ENCODE measurements at places on chromosomes 5 and 9.

GRCh38 chr5:67182301-67182790 is 14.3 kb downstream of the CD180 start:
- DNase-seq: no peak

GRCh38 chr5:16082053-16082452 is 97.5 kb downstream of the MARCHF11 start:
- no peak for DNase-seq

DNA sequence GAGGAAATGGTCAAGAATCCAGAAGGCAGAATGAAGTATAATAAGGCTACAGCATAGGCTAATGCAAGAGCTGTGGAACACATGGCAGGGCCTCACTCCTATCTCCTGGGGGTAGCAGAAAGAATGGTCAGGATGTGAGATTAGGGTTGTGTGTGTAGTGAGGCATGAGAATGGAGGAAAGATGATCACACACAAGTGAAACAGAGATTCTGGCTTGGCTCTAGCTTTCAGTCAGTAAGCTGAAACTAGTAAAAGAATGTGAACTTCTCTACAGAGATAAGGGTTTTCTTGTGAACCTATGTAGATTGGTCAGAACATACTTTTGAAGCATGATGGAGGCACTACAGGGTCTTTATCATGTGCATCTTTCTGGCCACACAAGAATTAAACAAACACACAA is 298.8 kb downstream of the ASTN2 start:
- no peak for DNase-seq

DNA sequence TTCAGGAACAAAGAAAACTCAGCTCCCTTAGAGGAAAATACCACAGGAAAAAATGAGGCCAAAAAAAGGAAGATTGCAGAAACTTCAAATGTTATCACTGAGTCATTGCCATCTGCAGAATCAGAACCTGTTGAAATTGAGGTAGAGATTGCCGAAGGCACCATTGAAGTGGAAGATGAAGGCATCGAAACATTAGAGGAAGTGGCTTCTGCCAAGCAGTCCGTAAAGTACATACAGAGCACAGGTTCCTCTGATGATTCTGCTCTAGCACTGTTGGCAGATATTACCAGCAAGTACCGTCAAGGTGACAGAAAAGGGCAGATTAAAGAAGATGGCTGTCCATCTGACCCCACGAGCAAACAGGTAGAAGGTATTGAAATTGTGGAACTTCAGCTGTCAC is 30.8 kb upstream of the NIM1K start:
- no peak for DNase-seq

- no peak for DNase-seq
Observed at GRCh38 chr9:35905912-35906679, at the start of gene HRCT1. TSS of gene HRCT1 (plus strand) at chr9:35906202. CDS start at chr9:35906288, 86 bp downstream.

- no peak for DNase-seq
Observed at GRCh38 chr5:50813691-50814090, 147.3 kb downstream of the PARP8 start.

DNA sequence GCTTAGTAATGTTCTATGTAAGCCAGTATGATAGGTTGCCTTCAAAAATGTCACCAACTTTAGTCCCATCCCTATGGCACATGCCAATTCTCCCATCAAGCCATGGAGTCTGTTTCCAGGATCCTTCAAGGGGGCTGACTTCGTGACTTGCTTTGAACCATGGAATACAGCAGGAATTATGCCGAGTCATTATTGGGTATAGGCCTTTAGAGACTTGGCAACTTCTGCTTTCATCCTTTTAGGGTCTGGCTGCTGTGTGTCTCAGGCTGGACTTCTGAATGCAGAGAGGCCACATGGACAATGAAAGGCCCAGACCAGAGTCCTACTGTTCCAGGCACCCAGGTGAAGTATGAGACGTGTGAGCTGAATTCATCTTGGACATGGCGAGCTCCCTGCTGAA is 109.8 kb downstream of the DENND1A start:
- DNase-seq: no peak

DNA sequence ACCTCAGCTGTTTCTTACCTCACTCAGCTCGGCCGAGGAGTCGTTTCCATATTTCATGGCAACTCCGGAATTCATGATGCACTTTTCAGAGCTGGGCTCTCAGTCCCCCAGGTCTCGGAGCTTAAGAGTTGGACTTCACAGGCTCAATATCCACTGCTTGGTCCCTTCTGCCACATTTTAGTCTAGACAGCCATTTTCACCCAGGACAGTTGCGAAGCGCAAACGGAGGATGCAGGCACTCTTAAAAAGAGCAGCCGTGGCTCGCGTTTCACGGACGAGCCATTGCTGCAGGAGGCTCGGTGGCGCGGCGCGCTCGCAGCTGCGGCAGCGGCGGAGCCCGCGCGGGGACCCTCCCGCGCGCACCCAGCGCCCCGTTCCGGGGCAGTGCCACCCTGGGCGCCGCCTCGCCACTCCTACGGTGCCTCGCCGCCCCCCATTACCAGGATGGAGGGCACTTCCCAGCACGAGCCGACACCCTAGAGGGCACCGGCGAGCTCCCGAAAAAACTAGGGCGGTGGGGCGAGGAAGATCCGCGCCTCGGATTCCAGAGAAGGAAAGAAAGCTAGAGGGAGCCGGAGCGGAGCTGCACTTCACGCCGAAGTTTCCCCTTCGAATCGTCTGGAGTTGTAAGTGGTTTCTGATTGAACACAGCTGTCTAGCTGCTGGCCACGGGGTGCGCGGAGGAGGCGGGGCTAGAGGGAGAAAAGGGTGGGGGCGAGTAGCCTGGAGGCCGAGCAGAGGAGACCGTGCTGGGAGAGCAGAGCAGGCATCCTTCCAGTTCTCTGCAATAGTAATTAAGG is 140.3 kb downstream of the TSSK1B start:
- peak; percentile 73 for DNase-seq

DNA sequence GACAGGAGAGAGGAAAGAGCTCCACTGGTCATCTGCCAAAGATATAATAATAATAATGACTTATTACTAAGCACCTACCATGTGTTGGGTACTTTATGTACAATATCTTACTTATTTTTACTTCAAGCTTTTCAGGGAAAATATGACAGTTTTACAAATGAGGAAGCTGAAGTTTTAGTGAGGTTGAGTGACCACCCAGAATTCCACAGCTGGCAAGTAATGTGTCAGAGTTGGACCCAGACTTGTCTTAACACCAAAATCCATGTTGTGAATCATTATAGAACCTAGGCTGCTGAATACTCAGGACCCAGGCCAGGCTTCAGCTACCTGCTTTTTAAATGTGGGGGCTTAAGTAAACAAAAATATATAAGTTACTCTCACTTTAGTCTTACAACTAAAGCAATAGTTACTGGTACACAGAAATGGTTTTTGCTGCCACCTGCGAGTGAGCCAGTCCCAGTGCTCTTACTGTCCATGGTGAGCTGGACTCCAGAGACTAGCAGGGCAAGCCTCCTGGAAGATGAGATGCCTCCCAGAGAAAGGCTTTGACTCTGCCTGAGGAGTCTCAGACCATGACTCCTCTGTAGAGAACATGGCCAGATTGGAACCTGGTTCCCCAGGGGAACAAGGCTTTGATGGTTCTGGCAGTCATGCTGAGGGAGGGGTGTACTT is 29.9 kb downstream of the RUSC2 start:
- DNase-seq: no peak

DNA sequence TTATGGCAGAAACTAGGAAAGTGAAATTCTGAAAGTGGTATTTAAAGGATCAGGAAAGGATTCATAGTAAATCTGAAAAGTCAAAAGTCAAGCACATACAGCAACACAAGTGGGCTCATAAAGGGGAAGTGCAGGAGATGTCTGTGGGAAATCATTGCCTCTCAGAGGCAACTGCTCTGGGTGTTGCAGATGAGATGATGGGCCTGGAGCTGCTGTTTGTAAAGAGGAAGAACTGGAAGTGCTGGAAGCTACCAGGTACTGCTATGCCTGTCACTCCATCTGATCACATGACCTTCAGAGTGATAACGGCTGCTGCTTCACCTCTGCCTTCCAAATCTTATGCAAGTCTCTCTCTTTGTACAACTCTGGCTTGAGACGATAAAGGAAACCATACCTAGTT is 55.9 kb downstream of the ADRB2 start:
- DNase-seq: no peak

- DNase-seq: no peak
Observed at GRCh38 chr5:171599411-171599810, 180.0 kb downstream of the FGF18 start.

DNA sequence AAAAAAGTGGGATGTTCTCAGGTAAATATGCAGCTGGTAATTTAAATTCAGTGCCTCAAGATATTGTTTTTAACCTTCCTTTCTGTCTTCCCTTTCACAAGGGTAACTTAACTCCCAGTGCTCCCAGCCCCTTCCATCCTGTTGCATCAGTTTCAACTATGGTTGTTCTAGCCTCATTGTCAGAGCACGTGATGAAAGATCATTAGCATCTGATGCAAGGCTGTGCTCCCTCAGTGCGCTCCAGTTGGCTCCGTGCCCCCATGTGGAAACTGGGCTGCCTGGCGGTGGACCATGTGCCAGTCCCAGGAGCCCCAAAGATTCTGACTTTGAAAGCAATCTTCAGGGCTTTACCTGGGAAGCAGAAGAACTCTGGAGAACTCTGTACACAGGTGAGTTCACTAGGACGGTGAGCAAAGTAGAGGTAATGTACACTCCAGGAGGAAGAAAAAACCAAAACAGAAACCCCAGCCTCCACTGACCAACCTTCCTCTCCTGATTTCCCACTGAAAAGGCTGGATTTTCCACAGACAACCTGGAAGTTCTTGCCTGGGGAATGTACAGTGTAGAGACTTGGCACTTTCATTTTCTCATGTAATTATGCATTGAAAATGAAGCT is 96.9 kb downstream of the SLC1A3 start:
- DNase-seq: no peak

GRCh38 chr5:146744068-146744745 is 134.3 kb downstream of the PPP2R2B start:
- DNase-seq: no peak

DNA sequence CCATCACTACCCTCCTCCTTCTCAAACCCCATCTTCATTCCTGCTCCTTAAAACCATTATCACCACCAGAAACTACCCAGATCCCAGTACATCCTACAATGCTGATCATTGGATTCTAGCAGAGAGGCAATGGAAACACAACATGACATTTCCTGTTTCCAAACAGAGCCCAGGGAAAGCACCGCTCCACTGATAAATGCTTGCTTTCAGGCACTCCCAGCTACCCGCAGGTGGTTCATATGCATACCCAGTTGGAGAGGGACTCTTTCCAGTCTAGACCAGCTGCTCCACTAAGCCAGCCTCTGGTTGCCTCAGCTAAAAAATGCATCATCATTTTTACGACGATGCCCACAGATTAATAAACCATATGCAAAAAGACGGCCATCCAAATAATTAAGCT is 39.2 kb upstream of the ACO1 start:
- no peak for DNase-seq

- no peak for DNase-seq
Observed at GRCh38 chr5:116506488-116506887, 68.1 kb downstream of the SEMA6A start.

- DNase-seq: no peak
Observed at GRCh38 chr9:135336722-135337527, 142.7 kb upstream of the PPP1R26 start.

DNA sequence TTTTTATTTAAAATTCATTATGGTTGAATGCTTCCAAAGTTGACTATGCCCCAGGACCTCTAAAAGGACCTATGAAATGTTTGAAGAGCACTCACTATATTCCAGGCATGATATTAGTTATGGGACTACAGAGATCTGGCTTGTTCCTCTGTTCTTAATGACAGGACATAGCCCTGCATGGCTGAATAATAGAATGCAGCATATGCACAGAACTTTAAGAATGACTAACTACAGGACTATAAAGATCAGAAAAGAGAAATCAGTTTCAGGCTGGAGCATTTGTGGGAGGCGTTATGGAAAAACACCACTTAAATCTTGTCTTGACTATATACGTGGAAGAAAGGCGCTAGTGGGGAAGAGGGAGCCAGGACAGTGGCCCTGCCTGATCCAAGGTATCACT is 239.2 kb downstream of the DOCK8 start:
- no peak for DNase-seq

GRCh38 chr5:65441800-65442199 is 39.9 kb downstream of the ADAMTS6 start:
- no peak for DNase-seq

GRCh38 chr5:59460368-59461153 is 433.0 kb downstream of the PDE4D start:
- DNase-seq: no peak

DNA sequence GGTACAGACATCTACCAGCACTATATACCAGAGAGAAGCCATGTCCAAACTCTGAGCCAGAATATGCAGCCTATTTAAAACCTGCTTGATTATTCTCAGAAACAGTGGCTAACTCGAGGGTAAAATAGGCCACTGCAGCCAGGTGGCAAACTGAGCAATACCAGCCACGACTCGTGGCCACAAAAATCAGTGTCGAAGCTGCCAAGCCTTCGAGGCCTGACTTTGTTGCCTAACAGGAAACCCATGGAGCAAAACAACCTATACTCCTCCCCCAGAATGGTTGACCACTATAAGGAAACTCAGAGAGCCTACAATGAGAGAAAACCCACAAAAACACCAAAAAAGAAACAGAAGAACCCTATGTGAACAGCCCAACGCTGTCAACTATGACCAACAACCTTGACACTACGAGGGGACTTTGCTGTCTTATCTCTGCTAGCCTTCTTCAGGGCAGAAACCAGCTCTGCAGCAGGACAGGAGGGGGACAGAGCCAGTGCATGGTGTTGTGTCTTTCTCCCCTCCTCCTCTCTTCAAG is 133.8 kb downstream of the TMEM174 start:
- no peak for DNase-seq

GRCh38 chr5:173627860-173628392 is 11.5 kb upstream of the BOD1 start:
- no peak for DNase-seq

DNA sequence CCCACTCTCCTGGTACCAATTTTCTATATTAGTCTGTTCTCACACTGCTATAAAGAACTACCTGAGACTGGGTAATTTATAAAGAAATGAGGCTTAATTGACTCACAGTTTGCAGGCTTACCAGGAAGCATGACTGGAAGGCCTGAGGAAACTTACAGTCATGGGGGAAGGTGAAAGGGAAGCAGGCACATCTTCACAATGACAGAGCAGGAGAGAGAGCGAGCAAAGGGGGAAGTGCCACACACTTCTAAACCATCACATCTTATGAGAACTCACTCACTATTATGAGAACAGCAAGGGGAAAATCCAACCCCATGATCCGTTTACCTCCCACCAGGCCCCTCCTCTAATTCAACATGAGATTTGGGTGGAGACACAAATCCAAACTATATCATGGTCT is 72.2 kb downstream of the ATG10 start:
- DNase-seq: no peak

Measured in stimulated activated CD4-positive, alpha-beta T cell treated with anti-CD3 and anti-CD28 coated beads, Interleukin-4, amount 100 ng/mL, for 1 hour (primary cell).